Fibroblast of skin of left biceps (primary cell): ENCODE measurements at places on chromosomes 11 and 22.

DNA sequence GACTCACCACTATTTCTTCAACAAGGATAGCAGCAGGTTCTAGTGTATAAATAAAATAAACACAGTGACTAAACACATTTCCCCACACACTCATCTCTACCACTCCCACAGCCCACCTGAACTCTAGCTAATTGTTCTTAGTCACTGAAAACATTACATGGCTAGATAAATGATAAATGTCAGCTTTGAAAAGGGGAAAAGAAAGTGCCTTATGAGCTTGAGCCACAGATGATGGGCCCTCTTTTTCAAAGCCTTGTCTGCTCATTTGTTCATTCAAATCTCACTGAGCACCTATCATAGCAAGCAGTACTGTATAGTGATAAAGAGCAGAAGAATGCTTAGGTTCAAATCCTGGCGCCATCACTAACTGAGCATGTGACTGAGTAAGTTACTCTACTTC, 58.3 kb downstream of the SIK3 start:
- no peak for DNase-seq

DNA sequence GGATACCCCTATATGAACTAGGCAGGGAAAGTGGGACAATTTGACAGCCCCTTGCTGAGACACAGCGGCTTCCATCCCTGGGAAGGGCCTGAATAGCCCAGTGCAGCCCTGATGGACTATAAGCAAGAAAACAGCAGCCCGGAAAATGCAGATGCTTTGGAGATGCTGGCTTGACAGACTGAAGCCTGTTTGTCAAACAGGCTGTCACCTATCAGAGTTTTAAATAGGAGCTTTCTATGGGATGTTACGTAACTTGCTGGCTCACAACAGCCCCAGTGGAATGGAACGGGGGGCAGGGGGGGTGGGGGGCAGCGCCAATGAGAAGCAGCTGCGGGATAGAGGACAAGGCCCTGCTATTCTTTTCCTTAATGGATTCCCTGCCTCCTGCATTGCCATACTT, 91.9 kb upstream of the NTM start:
- no peak for DNase-seq

GRCh38 chr11:32569313-32569881, 14.2 kb upstream of the EIF3M start:
- DNase-seq = no peak

GRCh38 chr11:66912911-66913310, 45.3 kb downstream of the PC start:
- no peak for DNase-seq

- no peak for DNase-seq
These were observed 8.3 kb downstream of the PLAAT2 start for GRCh38 chr11:63554877-63555223.

GRCh38 chr11:44488165-44488965, 77.1 kb upstream of the CD82 start:
- no peak for DNase-seq

- DNase-seq = no peak
These were observed 821.3 kb upstream of the API5 start for GRCh38 chr11:42490506-42490905.

- DNase-seq = no peak
These were observed 14.9 kb downstream of the TP53AIP1 start for GRCh38 chr11:128927683-128928336.

DNA sequence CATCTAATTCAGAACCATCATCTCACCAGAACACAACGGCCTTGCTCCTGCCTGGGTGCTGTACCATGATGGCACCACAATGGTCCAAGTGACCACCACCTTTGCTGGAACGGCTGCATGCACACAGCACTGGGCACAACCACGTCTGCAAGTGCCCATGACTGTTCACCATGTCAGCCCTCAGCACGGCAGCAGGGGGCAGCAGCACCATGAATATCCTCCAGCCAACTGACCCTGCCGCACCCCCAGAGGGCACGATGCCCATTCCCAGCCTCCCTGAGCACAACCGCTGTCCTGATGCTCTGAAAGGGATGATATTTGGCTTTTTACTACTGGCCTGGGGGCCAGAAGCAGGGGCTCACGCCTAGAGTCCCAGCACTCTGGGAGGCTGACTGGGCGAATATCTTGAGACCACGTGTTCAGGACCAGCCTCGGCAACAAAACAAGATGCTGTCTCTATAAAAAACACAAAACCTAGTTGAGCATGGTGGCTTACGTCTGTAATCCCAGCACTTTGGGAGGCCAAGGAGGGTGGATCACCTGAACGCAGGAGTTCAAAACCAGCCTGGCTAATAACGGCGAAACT, 25.7 kb downstream of the DRD4 start:
- no peak for DNase-seq

DNA sequence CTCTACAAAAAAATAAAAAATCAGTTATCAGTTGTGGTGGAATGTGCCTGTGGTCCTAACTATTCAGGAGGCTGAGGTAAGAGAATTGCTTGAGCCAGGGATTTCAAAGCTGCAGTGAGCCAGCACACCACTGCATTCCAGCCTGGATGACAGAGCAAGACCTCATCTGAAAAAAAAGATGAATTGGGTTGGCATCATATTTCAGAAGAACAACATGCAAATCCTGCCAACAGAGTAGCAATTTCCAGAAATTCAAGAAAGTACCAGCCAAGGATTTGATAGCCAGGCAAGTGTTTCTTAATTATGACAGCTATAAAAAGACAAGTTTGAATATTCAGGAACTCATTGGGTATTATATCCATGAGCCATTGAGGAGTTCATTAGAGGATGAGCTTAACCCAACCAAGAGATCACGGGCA, 75.2 kb downstream of the USP47 start:
- peak; percentile 50 for DNase-seq

DNA sequence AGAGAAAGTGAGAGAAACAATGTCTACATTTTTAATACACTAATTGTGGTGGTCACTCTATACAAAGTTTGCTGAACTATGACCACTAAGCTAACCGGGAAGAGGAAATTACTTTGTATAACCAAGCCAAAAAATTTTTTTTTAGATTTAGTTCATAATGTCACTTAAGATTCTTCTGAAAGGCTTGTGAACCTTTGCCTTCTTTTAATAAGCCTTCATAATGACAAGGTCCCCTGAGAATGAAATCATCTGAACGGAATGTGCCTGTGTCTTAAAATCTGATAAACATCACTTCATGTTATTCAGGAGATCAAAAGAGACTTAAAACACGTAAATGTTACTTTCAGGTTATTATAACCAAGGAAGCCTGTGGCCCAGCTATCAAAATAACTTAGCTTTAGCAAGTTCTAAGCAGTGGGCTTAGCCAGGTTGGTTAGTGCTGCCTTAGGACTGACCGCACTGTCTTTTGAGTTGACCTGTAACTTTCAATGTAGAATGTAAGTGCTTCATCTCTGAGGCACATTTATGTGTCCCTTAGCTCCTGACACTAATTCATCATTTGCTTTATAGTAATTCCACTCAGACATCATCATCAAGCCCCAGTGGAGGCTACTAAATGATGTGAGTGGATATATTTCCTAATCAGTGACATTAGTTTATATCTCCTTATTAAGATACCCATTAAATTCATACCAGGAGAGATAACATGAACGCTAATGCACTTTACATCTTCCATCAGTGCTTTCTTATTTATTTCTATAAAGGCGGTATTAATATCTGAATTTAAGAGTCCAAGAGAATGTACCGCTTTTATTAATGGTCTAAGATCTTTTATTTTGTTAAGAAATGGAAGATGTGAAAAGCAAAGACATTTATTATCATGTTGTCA, 122.5 kb downstream of the WNT11 start:
- no peak for DNase-seq

DNA sequence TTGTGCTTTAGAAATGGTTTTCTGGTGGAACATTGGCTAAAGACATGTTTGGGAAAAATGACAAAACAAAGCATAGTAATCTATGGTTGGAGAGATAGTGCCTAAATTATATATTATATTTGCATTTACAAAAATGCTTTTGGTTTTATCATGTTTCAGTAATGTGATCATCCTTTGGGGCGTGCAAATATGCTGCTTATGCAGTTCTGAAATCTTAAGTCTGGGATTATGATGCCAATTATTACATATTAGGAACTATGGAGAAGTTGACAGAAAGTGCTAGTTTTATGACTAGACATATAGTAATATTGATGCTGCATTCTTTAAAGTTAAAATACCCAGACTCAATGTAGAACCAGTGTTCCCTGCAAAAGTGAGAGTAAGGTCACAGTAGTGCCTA, 655.0 kb downstream of the METTL15 start:
- DNase-seq = no peak

DNA sequence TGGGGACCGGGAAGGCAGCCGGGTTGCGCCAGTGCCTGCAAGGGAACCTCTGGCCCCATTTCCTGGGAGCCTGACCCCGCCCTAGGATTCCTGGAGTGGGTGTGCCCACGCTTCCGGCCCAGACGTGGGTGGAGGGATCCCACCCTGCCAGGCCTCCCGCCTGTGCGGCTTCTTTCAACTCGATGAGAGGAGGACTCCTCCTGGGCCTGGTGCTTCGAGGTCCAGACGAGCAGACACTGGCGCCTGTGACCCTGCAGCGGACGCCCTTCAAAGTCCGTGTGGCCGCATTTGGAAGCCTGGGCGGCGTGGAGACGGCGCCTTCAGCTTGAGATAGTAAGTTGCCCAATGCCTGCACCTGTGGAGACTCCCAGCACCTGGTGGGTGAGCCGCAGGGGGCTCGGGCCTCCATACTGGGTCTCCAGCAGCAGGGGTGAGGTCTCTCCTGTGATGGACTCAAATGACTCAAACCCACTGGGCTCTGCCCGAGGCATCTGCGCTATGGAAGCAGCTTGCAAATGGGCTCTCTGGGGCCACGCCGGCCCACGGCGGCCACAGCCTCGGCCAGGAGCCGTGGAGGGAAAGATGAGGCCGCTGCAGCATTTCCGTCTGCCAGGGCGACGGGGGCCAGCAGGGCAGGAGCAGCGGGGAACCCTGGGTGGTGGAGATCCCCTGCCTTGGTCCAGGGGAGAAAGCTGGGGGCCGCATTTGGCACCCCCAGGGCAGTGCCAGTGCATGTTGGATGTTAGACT, 64.3 kb upstream of the PPARA start:
- DNase-seq = no peak

DNA sequence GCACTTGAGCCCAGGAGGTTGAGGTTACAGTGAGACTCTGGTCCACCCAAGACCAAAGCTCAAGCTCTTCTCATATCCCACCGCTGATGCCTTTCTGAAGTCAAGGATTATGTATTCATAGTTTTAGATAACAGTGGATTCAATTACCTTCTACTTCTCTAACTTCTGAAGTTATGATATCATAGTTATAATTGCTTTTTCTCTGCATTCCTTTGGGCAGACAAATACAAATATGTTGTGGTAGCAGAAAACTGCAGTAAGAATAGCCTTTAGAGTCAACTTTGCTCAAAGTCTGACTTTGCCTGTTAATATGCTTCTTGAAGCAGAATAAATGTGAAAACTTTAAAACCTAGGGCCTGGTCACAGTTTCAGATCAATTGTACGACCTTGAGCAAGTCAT, 94.4 kb downstream of the LUZP2 start:
- DNase-seq = no peak

DNA sequence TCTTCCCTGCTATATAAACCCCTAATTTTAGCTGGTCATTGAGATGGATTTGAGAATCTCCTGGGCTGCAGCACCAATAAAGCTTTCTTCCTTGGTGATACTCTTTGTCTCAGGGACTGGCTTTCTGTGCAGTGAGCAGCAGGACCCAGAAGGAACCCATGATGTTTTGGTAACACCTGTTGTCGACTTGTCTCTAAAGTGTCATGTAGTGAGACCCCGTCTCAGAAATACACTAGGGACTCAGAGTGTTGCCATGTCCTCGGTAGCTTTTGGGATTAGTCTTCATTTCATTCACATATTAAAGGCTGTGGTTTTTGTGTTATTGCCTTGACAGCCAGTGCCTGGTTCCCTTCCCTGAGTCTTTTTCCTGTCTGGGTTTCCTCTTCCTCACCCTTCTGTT, 1078.7 kb downstream of the TBC1D22A start:
- DNase-seq = no peak
